ENCODE measurements at places on chromosomes 2 and 18.

DNA sequence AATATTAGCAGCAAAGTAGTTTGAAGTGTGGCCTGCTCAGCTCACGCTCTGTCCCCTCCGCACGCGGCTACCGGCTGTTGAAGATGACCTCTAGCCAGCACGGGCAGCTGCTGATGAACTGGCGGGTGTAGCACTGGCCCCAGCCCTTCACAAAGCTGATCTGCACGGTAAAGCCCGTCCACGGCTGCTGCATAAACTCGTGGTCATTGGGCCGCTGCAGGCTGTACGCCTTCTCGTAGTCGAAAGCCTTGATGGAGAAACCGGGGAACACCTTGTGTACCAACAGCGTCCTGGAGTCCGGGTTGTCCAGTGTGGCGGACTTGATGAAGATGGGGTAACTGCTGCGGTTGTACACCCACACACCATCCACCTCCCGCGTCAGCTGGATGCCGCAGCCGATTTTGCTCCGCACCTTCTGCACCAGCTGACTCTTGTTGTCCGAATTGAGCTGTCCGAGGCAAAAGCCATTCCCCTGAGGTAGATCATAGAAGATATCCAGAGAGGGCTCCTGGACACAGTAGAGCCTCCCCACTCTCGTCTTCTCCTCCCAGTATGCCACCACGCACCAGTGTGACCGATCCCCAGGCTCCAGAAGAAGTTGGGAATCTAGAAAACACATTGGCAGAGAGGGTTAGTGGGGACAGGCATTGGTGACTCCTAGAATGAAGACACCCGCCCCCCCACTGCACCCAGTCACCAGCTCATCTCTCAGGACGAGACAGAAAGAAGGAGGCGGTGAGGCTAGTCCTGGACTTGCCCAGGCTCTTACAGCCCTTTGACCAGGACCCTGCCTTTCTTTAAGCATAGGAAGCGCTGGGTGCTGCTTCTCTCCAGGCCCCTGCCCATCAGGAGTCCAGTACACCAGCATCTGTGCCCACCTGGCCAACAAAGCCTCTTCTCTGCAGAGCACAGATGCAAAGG, 29.2 kb downstream of the SMAD7 start:
- no peak for DNase-seq

GRCh38 chr18:42275949-42276730, 321.1 kb downstream of the PIK3C3 start:
- no peak for DNase-seq

GRCh38 chr18:9943311-9943710, 29.5 kb downstream of the VAPA start:
- DNase-seq: no peak

DNA sequence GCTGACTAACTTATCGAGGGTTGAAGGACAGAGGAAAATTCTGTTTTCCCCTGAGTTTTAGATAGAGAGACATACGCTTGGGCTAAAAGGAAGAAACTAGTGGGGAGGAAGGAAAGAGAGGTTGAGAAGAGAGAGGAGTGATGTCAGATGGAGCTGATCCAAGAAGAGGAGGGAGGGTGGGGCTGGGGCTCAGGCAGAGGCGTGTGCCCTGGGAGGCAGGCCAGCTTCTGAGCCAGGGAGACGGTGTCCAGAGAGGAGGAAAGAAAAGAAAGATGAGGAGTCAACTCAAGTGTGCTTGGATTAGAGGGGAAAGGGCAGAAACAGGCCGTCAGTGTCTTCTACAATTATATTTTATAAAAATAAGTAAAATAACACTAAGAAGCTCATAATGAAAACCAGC, 56.2 kb downstream of the EMILIN2 start:
- no peak for DNase-seq

GRCh38 chr2:211709389-211709788, 829.2 kb downstream of the ERBB4 start:
- DNase-seq: no peak

DNA sequence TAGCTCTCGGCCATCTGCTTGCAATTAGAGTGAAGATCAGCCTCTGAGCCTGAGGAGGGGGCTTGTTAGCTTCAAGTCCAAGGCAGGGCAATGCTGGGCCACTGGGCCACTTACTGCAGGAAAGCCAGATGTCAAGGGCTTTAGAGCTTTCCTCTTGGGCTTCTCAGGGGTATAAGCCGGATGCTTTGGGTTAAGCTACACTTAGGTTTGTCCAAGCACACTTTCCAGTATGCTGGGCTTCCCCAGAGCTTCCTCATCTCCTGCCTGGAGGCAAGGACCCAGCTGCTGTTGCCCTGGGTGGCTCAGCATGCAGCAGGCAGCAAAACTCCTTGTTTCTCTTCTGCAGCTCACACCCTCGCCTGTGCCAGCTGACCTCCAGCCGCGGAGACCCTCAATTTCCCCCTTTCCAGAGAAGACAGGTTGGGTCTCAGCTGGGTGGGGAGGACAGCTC, 29.0 kb upstream of the ATOH8 start:
- DNase-seq: no peak

GRCh38 chr2:56749152-56749752, 565.5 kb downstream of the CCDC85A start:
- DNase-seq: no peak

DNA sequence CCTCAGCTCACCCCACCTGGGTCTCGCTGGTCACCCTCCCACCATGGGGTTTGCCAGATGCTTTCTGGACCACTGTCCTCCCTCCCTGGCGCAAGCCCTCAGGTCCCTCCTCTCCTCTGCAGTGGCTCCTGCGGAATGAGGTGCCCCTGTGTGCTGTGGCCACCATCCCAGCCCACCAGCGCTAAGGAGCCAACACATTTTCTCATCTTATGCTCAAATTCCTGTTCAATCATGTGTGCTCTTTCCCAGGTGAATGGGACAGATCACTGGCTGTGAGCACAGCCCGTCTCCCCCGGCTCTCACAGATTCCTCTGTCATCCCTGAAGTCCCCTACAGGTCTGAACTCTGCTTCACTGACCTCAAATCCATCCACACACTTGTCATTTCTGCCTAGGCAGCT, 15.2 kb upstream of the CCDC74B start:
- DNase-seq: no peak

- no peak for DNase-seq
These were observed 54.6 kb downstream of the IL1R2 start for GRCh38 chr2:102046135-102046986.

GRCh38 chr2:12705742-12706141, 11.0 kb upstream of the TRIB2 start:
- DNase-seq: no peak

DNA sequence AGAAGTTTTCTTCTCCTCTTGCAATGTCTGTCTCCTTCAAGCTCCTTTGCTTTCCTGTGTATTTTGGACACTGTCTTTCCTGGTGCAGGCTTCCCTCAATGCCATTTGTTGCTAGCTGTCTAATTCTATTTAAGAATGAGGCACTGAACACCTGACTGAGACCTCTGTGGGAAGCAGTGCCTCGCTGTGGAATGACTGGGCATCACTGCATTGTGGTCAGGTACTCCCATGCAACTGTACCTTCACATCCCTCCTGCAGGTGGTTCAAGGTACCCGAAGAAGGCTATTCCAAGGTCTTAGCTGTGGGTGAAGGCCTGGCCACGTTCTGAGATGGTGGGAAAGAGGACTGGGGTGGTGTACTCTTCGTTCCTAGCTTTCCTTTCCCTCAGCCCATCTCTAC, 152.8 kb upstream of the CTAGE1 start:
- DNase-seq: no peak

DNA sequence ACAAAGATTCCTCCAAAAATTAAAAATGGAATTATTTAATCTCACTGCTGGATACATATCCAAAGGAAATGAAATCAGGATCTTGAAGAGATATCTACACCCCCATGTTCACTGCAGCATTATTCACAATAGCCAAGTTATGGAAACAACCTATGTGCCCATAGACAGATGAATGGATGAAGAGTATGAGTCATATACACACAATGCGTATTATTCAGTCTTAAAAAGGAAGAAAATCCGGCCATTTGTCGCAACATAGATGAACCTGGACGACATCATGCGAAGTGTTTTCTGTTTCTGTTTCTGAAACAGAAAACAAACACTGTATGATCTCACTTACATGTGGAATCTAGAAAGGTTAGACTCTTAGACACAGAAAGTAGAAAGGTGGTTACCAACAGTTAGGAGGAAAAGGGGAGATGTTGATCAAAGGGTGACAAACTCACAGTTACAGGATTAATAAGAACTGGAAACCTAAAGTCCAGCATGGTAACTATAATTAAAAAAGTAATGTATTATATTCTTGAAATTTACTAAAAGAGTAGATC, 87.8 kb upstream of the ERBB4 start:
- DNase-seq: no peak

All from stimulated activated CD8-positive, alpha-beta memory T cell treated with anti-CD3 and anti-CD28 coated beads, Interleukin-15, amount 100 ng/mL, for 4 hours (primary cell).